ENCODE measurements at places on chromosomes 16 and 17.

- no peak for DNase-seq
Observed at GRCh38 chr16:77905374-77905920, 116.9 kb upstream of the CLEC3A start.

DNA sequence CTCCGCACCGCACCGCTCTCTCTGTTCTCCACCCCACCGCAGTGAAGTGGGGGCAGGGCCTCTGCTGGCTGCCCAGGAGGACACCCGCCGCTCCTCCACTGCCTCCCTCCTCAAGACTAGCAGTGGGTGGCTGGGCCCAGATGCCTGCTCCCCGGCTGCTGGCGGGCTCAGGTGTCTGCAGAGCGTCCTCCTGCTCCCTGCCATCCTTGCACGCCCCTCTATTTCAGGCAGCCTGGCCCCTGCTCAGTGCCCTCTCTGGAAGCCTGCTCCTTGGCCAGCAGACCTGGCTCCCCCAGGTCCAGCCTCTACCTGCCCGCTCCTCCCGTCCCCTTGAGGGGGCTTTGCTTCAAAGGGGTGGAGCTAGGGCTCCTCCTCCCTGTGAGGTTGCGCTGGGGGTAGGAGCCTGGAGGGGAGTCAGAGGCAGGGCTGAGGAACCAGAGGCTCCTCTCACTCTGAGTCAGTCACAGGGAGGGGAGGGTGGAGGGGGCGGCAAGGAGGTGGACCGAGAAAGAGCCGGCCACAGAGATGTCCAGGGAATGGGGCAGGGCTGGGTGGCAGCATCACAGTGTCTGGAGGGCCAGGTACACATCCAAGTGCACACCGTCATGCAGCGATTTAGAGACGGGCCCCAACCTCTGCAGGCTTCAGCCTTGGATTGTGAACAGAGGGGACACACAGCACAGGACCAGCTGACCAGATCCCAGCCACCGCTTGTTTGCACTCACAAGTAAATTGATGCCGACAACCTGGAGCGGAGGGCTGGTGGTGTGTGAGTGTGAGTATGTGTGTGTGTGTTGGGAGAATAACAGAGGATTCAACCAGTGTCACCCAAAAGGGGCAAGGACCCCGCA lies 9.8 kb upstream of the TMEM92 start:
- no peak for DNase-seq

DNA sequence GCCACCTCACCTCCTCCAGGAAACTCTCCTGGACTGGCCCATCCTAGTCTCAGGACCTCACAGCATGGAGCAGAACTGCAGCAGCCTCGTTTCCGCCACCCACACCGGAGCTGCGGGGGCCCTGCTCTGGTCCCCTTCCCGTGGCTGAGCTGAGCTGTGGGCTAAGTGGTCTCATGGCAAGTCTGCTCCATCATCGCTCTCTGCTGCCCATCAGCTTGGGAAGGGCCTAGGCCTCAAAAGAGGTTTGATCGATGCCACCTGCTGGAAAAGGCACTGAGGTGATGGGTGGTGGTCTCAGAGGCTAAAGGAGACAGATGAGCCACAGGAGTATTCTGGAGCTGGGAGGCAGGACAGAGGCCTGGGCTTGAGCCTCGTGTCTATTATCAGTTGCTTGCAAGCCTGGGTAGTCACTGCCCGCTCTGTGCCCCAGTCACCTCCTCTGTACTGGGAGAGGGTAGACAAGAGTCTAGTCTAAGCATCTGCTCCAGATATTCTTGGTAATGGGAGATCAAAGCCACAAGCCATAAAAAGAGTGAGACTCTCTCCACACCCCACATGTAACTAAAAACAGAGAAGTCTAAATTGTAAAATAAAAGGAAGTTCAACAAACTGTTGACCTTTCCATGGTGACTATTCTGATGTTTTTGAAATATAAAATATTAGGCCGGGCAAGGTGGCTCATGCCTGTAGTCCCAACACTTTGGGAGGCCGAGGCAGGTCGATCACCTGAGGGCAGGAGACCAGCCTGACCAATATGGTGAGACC lies 1.6 kb downstream of the ITGAE start:
- DNase-seq: no peak

DNA sequence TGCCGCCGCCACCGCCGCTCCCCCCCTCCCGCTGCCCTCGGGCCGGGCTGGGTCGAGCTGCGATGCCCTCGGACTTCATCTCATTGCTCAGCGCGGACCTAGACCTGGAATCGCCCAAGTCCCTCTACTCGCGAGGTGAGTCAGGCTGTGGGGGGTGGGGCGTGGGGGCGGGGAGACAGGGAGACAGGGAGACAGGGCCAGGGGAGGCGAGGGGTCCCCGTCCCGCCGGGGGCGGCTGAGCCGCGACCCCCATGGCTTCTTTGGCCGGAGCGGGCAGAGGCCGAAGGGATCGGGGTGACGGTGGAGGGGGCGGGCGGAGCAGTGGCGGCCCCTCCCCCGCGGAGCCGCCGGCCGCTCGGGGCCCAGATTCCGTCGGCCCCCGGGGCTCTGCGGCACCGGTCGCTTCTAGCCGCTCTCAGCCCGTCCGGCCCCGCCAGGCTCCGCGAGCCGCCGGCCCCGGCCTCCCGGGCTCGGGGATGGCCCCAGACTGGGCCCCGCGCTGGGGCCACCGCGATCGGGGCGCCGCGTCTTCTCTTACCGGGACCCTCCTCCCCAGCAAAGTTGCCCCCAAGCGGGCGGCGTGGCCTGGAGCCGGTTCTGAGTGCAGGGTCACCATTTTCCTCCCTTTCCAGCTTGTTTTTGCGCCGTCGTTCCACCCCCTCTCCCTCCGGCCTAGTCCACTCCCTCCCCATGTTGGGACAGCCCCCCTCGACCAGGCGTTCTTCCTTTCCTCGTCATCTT lies 644 bp downstream of the NFAT5 start:
- DNase-seq: peak; percentile 3

GRCh38 chr16:26554030-26554429 lies 512.7 kb upstream of the C16orf82 start:
- no peak for DNase-seq

- no peak for DNase-seq
Observed at GRCh38 chr17:64001091-64001579, 3.0 kb downstream of the PRR29 start.
